Suppressor macrophage (primary cell): ENCODE measurements at places on chromosomes 13 and 19.

DNA sequence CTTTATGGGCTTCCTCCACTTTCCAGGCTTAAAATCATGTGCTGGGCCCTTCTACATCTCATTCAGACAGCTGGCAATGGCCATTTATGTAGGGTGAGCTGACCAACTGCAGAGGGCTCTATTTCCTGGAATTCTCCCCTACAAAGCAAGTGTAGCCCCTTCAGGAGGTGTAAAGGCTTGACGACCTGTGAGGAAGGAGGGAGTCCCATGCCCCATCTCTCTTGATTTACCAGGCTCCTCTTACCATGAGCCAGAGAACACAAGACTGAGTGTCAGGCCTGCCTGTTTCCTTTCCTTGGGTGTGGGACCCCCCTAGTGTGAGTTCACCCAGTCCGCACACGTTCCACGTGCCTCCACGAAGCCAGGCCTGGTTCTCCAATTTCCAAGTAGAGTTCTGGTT, 16.6 kb downstream of the ZNF536 start:
- no peak for DNase-seq

GRCh38 chr19:351976-352625, 7.5 kb upstream of the MIER2 start:
- DNase-seq: no peak

- no peak for DNase-seq
Measured at GRCh38 chr19:24099829-24100228, 12.8 kb downstream of the ZNF254 start.

DNA sequence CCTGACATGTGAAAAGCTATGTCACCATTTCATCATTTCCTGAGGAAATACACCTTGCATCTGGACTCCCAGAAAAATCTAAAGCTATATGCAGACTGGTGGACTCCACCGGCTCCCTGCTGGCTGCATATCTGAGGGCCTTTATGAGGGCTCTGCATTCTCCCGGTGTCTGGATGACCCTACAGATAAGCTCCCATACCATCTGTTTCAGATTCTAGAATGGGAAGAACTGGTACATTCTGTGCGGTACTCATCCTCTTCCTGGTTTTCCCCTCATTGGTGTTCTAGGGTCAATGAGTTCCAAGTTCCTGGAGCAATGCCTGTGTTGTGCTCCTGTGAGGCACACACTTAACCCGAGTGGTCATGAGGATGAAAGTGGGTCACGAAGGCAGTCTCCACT, 60.4 kb downstream of the COL4A1 start:
- no peak for DNase-seq

DNA sequence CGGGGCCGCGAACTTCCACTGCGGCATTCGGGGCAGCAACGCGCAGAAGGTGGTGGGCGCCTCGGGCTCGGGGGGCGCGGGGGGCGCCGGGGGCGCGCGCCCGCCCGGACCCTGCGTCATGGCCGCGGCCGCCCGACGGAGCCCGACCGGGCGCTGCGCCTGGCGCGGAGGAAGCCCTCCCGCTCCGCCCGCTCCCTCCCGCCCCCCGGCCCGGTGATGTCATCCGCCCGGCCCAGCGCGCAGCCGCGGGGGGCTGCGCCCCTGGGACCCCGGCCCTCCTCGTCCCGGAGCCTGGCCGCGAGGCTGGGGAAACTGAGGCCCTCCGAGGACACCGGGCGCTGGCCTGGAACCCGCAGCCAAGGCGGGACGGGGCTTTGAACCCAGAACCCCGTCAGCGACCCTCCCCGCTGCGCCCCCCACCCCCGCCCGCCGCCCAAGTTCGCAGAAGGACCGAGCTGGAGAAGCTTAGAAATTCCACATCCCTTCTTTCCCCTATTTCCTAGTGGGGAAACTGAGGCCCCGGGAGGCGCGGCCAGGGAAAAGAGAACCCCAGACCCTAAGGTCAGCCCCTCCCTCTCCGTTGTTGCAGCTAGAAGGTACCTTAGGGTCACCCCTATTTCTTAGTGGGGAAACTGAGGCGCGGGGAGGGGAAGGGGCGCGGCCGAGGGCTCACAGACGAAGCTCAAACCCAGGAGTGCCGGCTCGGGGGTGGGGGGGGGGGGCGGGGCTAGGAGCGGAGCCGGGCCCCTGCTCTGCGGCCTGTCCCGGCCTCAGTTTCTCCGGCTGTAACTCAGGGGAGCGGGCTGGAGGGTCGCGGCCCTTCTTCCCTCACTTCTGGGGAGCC, at the start of gene SHC2:
Gene SHC2 (minus strand): TSS at position 157 of the 844 bp plus-strand sequence. CDS start 37 bp downstream, at position 120.
- DNase-seq: no peak

- no peak for DNase-seq
Measured at GRCh38 chr13:19817106-19817505, 34.4 kb upstream of the PSPC1 start.
